ENCODE measurements at places on chromosomes 11 and 22.
A peak's percentile ranks its signal among the peaks of the same experiment; 100 is the strongest.

GRCh38 chr11:12112750-12113149 is 2.4 kb downstream of the MICAL2 start:
- no peak for DNase-seq

DNA sequence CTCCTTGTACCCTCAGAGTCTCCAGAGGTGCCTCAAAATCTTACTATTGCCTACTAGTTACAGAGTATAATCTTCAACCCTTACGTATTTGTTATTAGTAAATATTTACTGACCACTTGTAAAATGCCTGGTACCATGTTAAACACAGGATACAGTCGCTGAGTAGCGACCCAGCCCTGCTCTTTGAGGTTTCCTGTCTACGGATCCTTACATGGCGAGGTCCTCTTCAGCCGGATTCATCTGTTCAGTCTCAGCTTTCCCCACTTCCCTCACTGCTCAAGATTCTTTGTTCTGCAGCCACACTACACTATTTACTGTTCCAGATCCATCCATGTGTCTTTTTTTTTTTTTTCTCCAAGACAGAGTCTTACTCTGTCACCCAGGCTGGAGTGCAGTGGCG is 13.2 kb upstream of the TTC36 start:
- no peak for DNase-seq

GRCh38 chr11:108224911-108225786 is 2.3 kb downstream of the ATM start:
- no peak for DNase-seq

GRCh38 chr11:97149741-97150140 is 759.9 kb downstream of the JRKL start:
- DNase-seq = no peak

- no peak for DNase-seq
Measured at GRCh38 chr22:46935506-46936377, 173.3 kb downstream of the TBC1D22A start.

- DNase-seq = no peak
Measured at GRCh38 chr22:25182131-25183110, 17.2 kb upstream of the CRYBB3 start.

- DNase-seq = no peak
Measured at GRCh38 chr11:16860617-16861016, 122.2 kb downstream of the C11orf58 start.

DNA sequence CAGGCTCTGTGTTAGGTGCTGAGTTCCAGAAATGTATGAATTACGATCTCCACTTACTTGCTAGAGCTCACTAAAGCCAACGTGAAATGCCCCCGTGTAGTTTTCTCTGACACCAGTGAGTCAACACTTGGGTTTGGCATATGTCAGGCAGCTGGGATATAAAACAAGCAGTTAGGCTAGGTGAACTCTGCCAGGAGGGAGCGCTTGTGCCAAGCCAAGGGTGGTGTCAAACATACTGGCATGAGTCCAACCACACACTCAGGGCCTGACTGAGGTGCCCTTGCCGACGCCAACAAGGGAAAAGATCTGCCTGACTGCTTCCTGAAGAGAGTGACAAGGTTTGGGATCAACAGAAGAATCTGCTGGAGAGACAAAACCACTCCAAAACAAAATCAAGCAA is 167.8 kb upstream of the NARS2 start:
- no peak for DNase-seq

GRCh38 chr11:99973993-99974392 is 713.1 kb upstream of the ARHGAP42 start:
- no peak for DNase-seq

DNA sequence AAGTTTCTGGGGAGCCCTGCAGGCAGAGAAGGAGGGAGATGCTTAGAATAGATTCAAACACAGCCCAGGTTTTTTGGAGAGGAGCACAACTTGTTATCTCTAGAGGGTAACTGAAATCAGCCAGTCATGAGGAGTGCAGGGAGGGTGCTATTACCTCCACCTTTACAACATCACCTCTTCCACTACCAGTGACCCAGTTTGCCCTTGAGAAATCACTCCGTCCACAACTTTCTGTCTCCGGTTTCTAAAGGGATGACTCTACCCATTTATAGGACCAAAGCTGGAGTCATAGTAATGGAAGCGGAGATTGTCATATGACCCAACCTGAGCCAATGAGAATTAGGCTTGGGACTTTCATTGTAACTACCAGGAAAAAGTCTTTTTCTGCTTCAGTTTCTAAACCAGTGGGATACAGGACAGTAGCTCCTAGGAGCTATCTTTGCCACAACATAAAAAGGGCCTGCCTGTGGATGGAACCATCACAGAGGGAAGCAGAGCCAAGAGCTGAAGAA is 131.2 kb upstream of the SERPIND1 start:
- DNase-seq = no peak

- DNase-seq = no peak
Measured at GRCh38 chr11:74926304-74927030, 22.4 kb downstream of the XRRA1 start.

DNA sequence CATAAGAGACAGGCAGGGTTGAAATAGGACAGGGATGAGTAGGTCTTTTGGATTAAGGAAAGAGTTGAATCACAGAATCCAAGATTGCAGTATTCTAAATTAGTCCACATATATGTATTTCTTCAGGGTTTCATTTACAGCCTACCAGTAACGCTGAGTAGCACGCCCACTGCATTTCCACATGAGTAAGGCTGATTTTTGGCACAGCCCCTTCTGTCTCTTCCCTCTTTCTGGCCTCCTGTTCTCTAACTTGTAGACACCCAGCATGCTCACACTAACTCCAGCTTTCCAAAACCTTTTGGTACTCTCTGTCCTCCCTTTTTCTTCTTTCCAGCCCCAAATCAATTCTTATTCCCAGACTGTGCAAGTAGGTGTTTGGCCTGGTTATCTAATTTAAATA is 3.7 kb upstream of the SIK2 start:
- no peak for DNase-seq

- DNase-seq = no peak
Measured at GRCh38 chr11:32418836-32419235, 16.5 kb downstream of the WT1 start.

DNA sequence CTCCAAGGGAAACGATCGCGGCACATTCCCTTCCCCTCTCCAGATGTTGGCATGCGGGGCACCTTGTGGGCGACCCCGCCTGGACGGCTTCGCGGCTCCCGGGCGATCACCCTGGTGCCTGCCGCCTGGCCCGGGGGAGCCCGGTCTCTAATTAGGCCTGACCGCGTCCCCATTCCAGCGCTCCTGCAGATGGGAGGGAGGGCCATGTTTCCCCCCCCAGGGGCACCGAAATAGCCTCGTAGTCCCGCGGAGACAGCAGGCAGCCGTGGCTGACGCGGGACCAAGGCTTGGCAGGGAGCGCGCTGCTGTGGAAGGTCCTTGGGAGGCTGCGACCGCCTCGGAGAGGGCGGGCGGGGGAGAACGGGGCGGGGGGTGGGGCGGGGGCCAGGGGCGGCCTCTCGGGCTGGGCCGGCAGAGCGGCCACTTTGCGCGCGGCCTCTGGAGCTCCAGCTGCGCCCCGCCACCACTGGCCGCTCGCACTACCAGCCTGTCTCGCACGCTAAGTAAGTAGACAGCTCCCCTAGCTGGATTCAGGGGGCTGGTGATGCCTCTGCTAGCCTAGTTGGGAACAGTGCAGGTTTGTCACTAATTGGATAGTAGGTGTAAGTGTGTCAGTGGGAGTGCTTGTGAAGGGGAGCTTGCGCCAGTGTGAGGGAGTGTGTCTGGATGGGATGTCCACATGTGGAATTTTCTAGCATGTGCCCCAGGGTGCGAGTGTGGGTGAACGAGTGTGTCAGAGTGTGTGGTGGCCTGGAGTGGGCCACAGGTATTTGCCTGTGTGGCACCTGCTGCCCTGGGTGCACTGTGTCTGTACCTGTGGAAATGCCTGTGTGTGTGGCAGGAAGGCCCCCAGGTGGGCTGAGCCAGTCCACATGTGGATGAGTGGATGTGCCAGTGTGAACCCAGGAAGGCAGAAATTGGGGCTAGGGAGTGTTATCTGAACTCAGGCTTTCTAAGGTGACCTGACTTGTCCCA is at the start of gene INSC:
TSS of gene INSC (plus strand) at position 423 of the 975 bp plus-strand sequence. CDS start 34,252 bp downstream, outside the sequence.
- DNase-seq = no peak

GRCh38 chr11:10519630-10520029 is 21.4 kb downstream of the RNF141 start:
- no peak for DNase-seq

DNA sequence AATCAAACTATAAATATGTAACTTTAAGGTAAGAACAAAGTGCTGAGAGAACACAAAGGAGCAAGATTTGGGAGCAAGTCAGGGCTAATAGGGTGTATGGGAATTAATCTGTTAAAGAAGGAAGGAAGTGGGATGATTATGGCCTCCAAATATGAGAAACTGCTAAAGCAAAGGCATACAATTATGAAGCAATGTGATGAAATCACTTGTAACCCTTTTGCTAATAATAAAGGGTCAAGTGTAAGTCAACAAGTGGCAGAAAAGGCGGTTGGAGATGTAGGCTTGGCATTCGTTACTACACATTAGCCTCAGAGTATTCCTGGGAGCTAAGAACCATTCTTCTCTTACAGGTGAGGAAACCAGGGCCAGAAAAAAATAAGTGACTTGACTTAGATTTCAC is 1002.3 kb upstream of the TENM4 start:
- DNase-seq = peak; percentile 5

DNA sequence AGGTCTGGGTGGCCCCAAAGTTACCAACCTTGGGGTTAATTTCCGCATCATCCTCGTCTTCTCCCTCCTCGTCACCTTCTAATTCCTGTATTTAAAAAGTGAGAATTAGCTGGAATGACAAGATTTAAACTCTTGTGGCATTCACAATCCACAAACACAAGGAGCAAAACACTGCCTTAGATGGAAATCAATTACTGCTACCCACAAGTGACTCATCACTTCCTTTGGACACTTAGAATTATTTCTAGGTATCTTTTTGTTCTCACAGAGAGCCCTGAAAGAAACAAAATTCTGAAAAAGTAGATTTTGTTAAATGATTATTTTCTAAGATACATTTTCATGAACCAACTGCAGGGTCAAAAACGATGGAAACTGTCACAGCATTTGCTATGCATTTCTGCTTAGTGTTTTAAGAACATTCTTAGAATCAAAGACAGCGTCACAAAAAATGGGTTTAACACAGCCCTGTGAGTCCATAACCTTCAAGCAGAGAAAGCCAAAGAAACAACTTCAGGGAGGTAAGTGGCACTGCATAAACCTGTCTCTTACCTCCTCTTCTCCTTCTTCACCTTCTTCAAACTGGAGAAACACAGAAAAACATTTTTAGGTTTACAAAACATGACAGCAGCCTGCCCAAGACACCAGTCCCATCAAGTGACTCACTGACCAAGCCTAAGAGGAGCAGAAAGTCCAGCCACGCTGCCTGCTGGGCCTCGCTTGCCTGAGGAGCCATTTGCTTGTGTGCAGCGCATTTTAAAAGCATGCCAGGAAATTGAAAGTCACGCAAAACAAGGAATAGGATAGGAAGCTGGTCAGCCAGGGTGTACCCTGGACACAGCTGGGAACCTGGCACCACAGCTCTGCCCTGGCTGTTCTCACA is 22.3 kb upstream of the PHLDA2 start:
- no peak for DNase-seq

DNA sequence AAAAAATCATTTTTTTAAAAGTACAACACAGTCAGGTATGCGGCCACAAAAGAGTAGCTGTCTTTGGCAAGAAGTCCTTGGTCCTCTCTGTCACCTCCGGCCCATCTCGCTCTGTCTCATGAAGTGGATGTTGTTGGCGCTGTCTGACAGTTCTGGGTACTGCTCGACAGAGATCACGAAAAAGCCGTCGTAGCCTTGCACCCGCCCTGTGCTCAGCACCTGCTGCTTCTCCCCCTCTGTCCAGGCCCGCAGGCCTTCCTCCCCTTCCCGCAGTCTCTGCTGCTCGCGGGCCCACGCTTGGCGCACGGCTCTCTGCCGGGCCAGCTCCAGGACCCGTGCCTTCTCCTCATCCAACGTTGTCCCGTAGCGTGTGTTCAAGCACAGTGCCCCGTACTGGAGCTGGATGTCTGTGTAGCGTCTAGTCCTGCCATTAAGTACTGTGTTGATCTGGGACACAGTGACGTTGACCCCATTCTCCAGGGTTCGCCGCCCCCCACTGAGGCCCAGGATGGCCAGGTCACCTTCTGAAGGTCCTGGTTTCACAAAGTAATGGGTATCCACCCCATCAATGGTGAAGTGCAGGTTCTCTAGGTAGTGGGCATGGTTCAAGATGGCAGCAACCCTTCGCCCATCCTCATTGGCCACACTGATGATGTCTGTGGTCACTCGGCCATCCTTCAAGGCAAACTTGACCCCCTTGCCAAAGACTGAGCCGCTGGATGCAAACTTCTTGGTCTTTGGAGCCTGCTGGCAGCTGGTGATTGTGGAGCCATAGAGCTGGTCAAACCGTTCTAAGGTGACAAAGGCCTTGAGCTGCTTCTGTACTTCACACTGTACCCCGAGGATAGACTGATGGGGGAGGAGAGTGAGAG is 83.5 kb upstream of the NARS2 start:
- no peak for DNase-seq

DNA sequence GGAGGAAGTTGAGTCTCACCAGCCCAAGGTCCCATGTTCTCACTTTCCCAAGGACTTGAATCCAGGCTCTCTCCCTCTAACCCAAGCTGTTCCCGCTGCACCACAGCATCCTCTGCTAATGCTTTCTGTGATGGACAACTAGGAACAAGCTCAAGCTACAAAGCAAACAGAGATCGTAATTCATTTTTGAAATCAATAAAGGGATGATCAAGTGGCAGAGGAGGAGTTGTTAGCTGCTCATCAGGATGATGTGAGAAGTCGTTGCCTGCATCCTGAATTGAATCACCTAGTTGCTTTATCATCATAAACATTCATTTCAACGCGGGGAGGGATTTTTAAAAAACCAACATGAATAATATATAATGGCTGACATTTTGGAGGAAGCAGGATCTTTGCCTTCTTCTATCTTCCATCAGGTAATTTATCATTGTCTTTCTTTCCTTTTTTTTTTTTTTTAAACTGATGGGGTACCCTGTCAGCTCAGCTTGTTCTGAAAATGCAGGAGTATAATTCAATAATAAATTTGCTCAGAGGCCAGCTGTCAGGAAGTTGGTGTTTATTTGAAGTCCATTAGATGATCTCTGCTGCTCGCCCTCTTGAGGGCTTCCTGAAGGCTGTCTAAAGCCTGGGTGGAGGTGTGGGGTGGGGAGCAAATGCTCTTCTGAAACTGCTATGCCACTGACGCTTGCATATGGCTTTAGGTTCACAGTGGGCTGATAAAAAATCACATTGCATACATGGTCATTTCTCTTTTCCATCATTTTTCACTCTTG is 174.4 kb upstream of the NARS2 start:
- DNase-seq = no peak

Data from NCI-H460 (cell line).